ENCODE measurements at places on chromosomes 4 and X. TPM values are rescaled to one million over a fixed set of nuclear protein-coding genes. Genes with fewer than 3 reads are reported as not detected.

EFHC2 gene
- 1.5 TPM for total RNA-seq

PJA1 gene
- total RNA-seq: 33.9 TPM

AVPR2 gene
- not detected for total RNA-seq

PDCL2 gene
- total RNA-seq: not detected

FAM241A gene
- total RNA-seq: 1.9 TPM

KDR gene
- total RNA-seq: 0.12 TPM

NEUROG2 gene
- total RNA-seq: not detected

SPANXD gene
- not detected for total RNA-seq

STIM2 gene
- 12.0 TPM for total RNA-seq

DSPP gene
- not detected for total RNA-seq

TECRL gene
- total RNA-seq: not detected

ADGRL3 gene
- 1.9 TPM for total RNA-seq

RPS6KA6 gene
- 4.0 TPM for total RNA-seq

RNF175 gene
- total RNA-seq: 0.61 TPM

USP53 gene
- 29.4 TPM for total RNA-seq

TGIF2LX gene
- total RNA-seq: not detected

NAP1L2 gene
- total RNA-seq: 0.24 TPM

TMEM175 gene
- 13.3 TPM for total RNA-seq
